ENCODE measurements at places on chromosomes 2 and 18.

- DNase-seq, result peak; percentile 46
Measured at GRCh38 chr2:235494716-235495372, 1.0 kb downstream of the AGAP1 start.

GRCh38 chr2:3403587-3404334, 24.3 kb downstream of the TRAPPC12 start:
- no peak for DNase-seq

DNA sequence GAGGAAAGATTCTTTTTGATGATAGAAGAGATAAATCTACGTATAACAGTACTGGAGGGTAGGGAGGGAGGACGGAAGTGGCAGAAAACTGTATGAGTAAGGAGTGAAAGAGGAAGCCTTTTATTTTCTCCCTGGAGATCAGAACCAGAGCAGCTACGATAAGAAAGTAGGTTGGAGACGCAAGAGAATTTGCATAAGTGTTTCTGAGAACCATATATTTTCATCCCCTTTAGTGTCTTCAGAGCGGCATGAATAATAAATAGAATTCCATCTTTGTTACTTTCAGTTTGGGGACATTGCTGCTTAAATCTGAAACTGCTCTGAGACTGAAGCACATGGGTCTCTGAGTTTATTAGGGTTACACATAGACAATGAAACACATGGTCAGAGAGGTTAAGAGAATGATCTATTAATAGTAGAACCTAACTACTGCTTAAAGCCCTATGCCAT, 230.2 kb upstream of the TNP1 start:
- DNase-seq, result no peak

GRCh38 chr18:13871701-13872100, 43.6 kb downstream of the MC2R start:
- no peak for DNase-seq

GRCh38 chr18:58496231-58496630, 132.7 kb downstream of the ALPK2 start:
- DNase-seq, result no peak

DNA sequence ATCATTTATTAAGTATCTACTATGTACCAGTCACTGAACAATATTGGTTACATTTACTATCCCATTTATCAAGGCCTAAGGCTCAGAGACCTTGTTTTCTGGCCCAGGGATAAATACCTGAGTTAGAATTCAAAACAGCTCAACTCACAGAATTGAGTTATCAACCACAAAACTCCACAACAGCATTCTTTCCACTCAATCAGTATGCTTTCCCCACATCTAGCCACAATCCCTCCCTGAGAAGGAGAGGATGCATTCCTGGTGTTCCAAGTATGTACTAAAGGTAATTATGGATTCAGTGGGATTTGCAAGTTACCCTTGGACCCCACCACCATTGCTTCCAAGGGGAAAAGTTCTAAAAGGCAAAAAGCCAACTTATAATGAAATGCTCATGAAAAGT, 104.2 kb upstream of the PID1 start:
- no peak for DNase-seq

GRCh38 chr2:63740943-63741342, 100.8 kb upstream of the UGP2 start:
- no peak for DNase-seq

- DNase-seq, result no peak
Measured at GRCh38 chr2:184532551-184532950, 65.8 kb upstream of the ZNF804A start.

GRCh38 chr2:123912171-123912570, 112.9 kb upstream of the CNTNAP5 start:
- DNase-seq, result no peak

DNA sequence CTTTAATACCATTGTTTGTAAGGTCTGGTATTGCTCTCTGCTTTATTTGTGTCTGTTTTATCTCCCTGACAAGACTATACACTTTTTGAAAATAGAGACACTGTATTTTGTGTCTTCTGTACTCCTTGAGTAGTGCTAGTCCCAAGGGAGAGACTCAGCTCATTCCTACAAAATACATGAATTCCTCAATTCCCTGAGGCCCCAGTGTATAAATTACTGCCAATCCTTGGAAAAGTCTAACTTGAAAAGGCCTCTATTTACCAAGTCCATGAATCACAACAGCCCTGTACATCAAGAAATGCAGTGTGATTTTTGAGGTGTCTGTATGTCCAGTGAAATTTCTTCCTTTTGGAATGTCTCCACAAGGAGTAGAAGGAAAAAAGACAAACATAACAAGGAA, 34.9 kb upstream of the NEDD4L start:
- no peak for DNase-seq

- no peak for DNase-seq
Measured at GRCh38 chr2:74858281-74858680, 24.4 kb downstream of the HK2 start.

- no peak for DNase-seq
Measured at GRCh38 chr2:164655750-164656149, 34.5 kb upstream of the GRB14 start.

- DNase-seq, result no peak
Measured at GRCh38 chr18:33567705-33568104, 10.3 kb upstream of the ASXL3 start.

- DNase-seq, result no peak
Measured at GRCh38 chr2:24873619-24874018, 46.4 kb downstream of the ADCY3 start.

DNA sequence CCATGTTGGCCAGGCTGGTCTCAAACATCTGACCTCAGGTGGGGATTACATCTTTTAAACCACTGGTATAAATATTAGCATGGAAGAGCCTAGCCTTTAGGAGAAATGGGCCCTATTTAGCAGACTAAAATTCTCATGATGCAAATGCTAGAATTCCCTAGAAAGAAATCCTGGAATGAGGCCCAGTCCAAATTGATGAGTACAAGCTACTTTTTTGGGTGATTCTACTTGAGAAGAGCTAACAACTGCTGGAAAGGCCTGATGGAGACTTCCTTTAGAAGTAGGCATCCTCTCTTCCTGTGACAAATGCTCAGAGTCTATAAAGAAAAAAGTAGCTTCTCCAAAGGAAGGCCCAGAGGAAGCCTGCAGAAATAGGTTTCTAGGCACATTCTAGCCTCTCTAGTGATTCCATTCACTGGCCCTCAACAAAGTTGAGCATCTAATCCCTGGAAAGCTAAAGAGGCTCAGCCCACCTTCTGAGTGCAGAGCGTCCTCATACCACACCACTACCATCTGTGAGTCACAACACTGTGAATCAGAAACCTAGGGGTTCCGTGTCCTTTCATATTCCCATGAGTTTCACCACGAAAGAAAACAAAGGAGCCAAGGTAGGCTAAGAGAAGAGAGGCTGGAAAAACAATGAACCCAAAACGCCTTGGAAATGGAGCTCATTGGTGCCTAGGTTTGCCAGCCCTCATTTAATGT, 183.1 kb downstream of the C1D start:
- DNase-seq, result no peak

DNA sequence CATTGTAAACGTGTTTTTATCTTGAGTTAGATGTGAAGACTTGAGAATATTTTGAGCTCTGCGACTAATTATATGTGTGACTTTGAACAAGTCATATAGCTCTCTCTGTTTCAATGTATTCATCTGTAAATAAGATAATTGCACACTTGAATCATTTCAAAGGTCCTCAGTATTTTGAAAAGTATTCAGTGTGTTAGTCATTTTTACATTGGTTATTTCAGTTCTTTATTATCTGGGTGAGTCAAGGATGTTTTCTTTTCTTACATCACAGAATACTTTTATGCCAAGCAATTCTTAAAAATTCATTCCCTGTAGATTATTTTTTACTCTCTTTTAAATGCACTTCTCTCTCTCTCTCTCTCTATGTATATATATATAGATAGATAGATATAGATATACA, 1098.0 kb upstream of the ZEB2 start:
- no peak for DNase-seq

GRCh38 chr2:190766595-190766994, 114.0 kb upstream of the GLS start:
- no peak for DNase-seq

DNA sequence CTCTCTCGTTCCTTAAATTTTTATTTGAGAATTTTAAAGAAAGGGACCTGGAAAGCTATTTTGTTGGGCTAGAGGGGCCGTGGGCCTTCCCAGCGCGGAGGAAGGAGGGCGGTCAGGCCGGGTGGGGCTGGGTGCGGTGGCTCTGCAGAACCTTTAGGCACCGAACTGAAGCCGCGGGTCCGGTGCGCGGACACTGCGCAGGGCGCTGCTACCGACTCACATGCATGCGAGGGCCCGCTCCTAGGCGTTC, 1.6 kb upstream of the TWIST2 start:
- no peak for DNase-seq

- no peak for DNase-seq
Measured at GRCh38 chr18:48844271-48844670, 106.5 kb downstream of the SMAD7 start.

DNA sequence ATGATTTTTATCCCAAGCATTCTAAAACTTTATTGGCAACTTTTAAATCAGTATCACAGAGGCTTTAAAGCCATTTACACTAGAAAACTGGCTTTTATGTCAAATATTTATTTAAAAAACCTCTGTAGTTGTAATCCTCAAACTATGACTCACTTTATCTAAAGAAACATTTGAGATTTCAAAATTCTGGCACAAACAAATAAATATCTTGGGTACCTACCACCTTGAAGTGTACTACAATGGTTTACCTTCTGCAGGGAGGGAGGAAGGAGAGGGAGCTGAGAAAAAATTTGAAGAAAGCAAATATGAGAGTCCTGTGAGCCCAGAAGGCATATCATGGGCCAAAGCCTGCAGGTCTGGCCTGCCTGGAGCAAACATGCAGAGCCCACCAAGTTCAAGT, 155.6 kb downstream of the NCKAP5 start:
- DNase-seq, result no peak

DNA sequence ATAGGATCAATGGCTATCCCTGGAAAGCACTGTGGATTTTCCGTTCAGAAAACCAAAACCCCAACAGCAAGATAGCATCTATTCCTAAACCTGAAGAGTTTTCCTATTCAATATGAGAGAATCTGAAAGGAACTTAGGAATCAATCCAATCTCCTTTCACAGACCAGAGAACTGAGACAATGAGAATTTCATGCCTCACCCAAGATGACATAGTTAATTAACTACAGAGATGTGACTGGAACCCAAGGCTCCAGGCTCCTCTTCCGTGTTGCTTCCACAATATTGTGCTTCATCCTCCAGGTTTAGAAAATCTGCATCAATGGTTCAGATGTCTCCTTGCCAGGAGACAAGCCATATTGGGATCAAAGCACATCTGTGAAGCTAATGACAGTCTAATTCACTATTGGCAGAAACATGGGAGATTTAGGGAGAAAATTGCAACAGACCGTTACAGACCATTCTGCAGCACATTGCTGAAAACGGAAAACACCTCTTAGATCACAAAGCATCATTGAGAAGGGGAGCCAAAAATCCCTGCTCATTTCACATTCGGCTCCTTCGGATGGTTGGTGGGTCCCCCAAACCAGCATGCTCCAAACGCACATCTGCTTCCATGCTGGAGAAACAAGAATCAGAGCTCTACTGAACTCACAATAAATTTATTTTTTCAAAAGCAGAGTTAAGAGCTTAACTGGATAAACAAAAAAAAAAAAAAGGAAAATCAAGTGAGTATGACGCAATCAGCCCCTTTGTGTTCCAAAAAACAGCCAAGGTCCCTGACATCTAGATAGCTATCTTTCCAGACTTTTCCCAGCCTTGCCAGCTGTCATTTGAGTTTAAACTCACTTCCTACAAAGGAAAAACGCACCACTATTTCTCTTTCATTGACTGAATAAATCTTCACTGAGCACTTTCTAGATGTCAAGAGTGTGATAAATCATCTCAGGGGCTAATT, 290.3 kb downstream of the C1D start:
- no peak for DNase-seq

GRCh38 chr18:53991805-53992204, 232.7 kb downstream of the MBD2 start:
- DNase-seq, result no peak

GRCh38 chr2:154963511-154963910, 265.0 kb downstream of the KCNJ3 start:
- DNase-seq, result peak; percentile 35

DNA sequence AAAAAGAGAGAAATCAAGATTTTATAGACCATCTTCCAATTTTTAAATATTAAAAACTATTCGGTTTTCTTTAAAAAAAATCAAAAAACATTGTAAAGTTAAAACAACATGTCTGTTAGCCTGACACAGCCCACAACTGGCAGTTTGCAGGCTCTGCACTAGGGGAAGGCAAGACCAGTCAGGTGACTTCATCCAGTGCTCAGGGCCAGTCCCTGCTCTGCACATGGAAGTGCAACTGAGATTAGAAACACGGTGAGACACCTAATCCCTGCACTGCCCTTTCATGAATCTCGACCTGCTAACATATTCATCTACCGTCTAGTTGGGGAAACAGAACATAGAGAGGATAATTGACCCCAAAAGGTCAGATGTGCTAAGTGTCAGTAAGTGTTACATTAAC, 135.2 kb downstream of the BARD1 start:
- no peak for DNase-seq

DNA sequence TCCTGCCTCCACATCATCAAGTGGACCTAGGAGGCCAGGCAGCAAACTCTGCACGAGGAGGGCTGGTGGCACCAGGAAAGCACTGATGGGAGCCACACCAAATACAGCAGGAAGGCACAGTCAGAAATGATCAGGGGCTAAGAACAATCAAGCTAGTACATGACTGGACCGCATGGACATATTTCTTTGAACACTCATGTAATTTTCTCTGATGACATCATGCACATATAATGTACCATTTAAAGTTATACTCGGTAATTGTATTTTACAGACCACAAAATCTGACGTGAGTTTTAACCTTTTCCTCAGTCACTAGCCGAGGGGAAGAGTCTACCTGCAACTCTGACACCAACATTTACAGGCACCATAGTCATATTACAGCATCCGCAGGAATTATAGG, 76.7 kb downstream of the XDH start:
- DNase-seq, result no peak

GRCh38 chr18:52069201-52069600, 270.8 kb upstream of the DCC start:
- peak; percentile 78 for DNase-seq

- DNase-seq, result no peak
Measured at GRCh38 chr2:133411857-133412256, 156.4 kb downstream of the NCKAP5 start.

GRCh38 chr18:35592298-35592697, 10.8 kb downstream of the GALNT1 start:
- DNase-seq, result no peak

DNA sequence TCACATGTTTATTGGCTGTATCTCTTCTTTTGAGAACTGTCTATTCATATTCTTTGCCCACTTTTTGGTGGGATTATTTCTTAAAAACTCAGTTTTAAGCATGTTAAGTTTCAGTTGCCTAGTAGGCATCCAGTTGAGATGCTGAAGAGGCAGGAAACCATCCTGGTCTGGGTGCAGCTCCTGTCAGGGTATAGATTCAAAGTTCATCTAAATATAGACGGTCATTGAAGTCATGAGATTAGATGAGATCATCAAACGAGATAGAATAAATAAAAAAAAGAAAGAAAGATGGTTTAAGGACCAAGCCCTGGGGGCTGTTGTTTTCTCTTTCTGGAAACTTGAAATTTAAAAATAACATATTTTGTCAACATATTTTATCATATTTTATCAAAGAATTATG, 9.2 kb upstream of the DNAH7 start:
- no peak for DNase-seq
